ENCODE measurements at places on chromosomes 1 and 21.
A peak's percentile ranks its signal among the peaks of the same experiment; 100 is the strongest.

DNA sequence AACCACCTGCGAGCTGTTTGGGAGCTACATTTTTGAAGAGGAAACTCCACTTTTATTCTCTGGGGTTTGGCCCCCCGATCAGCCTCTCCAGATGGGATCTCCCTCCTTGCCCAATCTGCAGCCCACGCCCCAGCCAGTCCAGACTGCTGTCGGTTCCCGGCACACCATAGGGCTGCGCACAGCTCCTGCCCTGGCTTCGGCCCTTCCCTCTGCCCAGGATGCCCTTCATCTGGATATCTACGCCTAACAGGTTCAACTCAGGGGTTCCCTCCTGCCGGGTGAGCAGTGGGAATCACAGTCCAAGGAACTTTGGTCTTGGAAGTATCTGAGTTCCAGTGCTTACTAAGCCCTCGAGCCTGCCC, 135.3 kb downstream of the KAZN start:
- no peak for DNase-seq

DNA sequence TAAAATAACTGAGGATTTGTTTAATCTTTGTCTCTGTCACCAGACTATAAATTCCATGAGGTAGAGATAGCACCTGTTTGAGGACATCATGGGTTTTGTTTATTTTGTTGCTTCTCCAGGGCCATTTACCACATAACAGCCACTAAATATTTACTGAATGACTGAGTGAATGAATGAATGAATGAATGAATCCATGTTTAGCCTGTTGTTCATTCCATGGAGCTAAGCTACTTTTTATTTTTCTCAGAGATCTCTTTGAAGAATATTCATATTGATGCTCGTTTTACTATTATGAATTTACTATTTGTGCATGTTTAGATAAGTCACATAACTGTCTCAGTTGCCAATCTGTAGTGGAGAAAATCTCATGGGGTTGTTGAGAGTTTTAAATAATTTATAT, 17.7 kb downstream of the LRRC8B start:
- no peak for DNase-seq

- no peak for DNase-seq
These were observed 13.5 kb upstream of the TEKT2 start for GRCh38 chr1:36070349-36070748.

GRCh38 chr1:208351838-208352237, 107.7 kb upstream of the PLXNA2 start:
- DNase-seq, result no peak

GRCh38 chr1:218139761-218140160, 145.3 kb upstream of the RRP15 start:
- DNase-seq, result no peak

DNA sequence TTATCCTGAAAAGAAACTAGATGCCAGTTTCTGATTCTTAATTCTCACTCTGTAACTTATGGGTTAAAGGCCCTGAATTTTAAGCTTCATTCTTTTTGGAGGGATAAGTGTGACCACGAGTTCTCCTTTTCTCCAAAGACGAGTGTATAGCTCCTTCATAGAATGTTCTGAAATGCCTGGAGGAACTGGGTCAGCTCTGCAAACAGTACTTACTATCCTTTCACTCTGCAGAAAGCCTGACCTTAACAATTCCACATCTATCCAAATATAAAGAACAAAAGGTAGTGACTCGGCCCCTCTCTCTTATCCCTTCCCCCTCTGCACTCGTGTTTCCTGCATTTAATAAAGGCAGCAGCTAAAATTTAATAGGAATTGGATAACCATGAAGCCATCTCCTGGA, 150.5 kb downstream of the LYPLAL1 start:
- DNase-seq, result no peak

DNA sequence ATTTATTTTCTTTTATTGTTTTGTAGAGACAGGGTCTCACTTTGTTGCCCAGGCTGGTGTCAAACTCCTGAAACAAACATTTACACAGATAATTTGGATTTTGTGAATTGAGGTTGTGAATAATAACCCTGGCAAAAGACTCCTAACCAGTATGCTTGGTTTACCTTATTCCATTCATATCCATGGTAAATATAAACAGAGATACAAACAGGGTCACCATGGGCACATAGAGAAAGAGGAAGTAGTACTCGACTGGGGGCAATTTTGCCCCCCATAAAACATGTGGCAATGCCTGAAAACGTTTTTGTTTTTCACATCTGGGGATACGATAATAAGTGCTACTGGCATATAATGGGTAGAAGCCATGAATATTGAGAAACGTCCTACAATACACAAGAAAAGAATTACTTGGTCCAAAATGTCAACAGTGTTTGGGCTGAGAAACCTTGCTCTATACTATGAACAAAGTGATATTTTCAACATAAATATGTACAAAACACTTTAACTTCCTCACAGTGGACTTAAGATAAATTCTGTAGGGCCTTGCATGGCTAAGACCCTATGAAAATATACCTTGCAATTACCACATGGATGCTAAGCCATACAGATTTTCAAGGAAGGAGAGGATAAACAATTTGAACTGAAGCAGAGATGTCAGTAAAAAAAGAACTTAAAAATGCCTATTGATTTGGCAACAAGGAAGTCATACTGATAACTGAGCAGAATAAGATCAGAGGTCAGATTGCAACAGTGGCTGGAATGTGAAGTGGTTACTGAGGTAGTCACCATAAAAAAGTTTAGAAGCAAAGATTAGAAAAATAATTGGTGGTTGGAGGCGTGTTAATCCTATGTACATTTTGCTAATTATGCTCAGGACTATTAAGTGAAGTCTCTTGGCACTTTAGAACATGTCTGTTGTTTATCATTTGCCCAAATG, 27.4 kb upstream of the ASPM start:
- peak; percentile 6 for DNase-seq

DNA sequence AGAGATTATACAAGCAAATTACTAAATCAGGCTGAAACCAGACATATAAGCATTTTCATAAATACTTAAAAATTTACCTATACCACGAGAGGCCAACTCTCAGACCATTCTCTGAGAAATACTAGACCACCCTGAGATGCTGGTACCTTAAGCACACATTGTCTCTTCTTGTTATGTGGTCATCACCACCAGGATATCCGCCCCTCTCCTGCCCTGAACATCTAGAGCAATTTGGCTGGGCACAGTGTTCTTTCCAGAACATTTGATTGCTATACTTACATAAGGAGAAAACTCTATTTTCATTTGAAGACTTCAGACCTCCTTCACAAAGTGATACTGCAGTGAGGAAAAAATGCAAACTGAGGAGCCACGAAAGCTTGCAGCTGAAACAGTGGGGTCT, 36.2 kb upstream of the DUSP10 start:
- no peak for DNase-seq

DNA sequence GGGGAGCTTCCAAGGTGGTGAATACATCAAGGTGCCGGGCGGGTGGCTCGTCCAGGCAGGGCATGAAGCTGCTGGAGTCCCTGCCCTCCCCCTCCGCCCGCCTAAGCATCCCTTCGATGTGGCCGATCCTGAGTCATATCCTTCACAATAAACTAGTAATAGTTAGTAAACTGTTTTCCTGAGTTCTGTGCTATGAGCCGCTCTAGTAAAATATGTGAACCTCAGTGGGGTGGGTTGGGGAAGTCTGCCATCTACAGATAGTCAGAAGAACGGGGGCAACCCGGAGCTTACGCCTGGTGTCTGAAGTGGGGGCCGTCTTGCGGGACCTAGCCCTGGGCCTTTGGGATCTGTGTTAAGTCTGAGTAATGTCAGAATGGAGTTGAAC, 21.6 kb downstream of the C2CD2 start:
- no peak for DNase-seq

DNA sequence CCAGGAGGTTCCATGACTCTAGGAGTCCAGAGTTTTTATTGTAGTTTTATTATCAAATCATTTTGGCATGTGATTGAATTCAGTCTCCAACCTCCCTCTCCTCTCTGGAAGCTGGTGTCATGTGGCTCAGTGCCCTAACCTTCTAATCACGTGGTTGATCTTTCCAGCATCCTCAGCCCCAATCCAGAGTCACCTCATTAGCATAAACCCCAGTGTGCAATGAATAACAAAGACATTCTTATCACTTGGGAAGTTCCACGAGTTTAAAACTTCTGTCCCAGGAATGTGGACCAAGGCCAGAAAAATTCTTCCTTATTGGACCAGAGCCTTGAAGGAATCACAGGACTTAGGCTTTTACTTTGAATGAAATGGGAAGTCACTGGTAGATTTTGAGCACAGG, 52.2 kb downstream of the KIRREL1 start:
- DNase-seq, result no peak

- DNase-seq, result no peak
These were observed 40.1 kb downstream of the CHAF1B start for GRCh38 chr21:36425286-36425685.

DNA sequence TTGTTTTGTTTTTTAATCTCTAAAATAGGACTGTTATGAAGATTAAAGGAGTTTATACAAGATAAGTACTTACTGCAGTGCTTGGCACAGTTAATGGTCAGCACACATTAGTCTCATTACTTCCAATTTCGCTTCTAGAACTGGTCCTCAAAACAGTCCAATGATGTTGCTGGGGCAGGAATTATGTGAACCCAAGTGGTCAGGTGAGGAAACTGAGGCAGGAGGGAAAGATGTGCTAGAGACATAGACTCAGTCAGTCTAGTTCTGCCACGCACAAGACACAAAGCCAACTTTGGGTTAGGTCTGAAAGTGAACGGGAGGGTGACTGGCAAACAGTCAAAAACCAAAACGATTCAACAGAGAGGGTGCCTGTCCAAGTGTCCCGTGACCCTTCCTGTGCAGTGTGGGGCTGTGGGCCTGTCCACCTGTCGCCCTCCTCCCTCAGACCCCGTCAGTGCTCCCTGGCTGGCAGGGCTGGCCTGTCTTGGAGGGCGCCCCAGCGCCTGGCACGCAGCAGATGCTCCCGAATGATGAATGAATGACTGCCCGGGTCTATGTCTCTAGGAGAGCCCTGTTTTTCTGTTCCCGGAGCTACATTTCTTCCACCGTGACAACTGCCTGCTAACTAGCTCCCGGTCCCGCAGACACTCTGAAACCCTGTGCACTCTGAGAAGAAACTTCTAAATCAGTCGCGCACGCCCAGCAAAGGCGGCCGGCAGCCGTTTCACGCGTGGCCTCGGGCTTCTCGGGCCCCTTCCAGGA, 2.4 kb downstream of the LRP8 start:
- DNase-seq, result no peak

- DNase-seq, result no peak
These were observed 91.5 kb upstream of the ZNHIT6 start for GRCh38 chr1:85799737-85800136.

GRCh38 chr1:214332946-214333798, 52.2 kb downstream of the SMYD2 start:
- DNase-seq, result peak; percentile 26

DNA sequence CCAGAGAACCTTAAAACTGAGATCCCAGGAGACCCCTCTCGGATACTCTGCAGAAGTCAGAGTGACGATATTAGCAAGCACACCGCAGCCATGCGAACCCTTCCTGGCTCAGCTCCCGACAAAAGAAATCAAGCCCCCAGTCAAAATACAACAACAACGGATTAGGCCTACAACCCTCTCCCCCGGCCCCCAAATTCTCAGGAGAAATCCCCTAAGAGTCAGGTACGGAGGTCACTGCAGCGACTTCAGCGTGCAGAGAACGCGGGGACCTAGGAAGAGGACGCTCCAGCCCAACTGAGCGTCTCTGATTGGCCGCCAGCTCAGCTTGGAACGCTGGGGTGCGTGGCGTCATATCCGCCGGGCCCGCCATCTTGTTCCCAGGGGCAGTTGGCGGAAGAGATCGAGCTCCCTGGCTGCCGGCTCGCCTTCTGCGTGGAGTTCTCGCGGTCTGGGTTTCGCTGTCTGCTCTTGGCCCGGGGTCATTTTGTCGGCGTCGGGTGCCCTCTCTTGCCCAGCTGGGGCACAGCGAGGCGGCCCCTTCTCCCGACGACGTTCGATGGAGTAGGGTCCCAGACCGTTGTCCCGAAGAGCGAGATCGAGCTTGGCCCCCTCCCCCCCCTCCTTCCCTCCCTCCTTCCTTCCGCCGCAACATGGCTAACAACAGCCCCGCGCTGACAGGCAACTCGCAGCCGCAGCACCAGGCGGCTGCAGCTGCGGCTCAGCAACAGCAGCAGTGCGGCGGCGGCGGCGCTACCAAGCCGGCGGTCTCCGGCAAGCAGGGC, at the start of gene PRPF38B:
Gene PRPF38B (plus strand): TSS at position 369 of the 782 bp plus-strand sequence. CDS start 282 bp downstream, at position 651.
- DNase-seq, result peak; percentile 86

GRCh38 chr1:243729956-243730355, 120.1 kb downstream of the AKT3 start:
- DNase-seq, result peak; percentile 20

DNA sequence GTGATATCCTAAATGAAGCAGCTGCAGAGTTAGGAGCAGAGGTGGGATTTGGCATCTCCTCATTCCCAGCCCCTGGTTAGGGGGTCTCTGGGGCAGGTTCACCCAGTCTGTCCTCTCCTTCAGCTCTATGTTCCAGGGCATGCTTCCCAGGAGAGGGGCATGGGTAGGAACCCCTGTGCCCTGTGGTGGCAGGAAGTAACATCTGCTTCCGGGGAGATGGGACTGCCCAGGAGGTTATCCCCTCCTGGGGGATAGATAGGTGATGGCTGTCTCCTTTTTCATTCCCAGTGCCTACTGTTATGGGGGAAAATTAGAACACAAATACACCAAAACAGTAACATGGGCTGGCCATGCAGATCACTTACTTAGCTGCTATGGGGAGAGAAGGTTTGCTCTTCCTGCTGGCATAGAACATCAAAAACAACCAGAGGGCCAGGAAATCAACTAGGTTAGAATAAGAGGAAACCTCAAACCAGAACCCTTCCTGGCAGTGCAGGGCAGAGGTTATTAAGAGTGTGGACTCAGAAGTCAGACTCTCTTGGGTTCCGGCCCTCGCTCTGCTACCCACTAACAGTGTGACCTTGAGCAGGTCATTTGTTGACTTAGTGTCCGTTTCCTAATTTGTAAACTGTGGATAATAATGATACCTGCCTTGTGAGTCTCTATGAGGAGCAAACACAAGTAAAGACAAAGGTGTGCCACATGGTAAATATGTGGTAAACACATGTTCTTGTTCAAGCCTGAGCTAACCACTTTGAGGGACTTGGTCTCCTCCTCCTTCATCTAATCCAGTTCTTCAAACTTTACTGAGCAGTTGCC, 157.8 kb upstream of the JUN start:
- DNase-seq, result no peak

- DNase-seq, result no peak
These were observed 128.2 kb downstream of the APP start for GRCh38 chr21:26042181-26042876.

DNA sequence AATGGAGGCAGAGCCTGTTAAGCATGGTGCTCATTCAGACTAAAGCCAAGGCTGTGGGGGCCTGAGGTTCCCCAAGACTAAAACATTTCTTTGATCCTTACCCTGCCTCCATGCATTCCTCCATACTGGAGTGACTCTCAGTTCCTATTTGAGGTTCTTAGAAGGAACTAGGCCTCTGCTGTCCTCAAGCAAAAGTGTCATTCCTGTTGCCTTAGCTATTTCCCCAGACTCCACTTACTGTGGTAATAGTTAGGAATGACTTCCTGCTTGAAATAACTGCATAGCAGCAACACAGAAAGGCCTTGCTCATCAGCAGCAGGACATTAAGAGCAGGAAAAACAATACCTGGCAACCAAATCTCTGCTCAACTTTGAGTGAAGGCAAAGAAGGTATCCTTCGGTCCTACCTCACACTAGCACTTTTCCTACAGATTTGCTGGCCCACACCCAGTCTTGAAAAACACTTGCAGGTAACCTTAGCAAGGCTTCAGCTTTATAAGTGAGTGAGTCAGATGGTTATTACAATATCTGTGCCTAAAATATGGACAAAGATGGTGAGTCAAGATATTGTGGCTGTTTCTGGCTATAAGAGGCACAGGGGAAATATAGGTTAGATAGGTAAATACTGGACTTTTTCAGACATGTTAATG, 14.8 kb downstream of the LRRC41 start:
- DNase-seq, result no peak
